ENCODE measurements at places on chromosomes 6 and 20.

DNA sequence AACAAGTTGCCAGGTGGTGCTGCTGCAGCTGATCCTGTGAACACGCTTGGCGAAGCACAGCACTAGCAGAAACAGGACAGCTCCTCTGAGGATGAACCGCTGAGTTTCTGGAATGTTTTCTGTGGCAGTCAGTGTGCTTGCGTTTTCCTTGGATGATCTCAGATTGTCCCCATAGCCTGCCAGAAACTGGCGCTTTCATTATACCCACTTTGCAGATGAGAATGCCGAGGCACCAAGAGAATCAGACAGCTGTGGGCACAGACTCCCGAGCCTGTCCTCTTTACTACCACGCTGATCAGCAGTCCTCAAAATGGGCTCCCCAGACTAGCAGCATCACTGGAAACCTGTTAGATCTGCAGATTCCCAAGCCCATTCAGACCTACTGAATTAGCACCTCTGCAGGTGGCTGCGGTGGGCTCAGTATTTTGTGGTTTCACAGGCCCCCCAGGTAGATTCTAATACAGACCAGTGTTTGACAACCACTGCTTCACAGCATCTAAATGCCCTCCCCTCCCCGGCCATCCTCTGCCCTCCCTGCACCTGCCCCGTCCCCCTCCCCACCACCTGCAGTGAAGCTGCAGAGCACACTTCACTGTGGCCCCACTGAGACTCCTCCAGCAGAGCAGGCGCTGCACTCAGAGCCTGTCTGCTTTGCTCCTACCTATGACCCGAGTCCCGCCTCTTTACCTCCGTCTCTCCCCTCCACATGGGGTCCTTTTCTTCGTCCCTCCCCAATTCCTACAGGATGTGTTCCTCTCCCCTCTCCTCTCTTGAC, 29.6 kb downstream of the SPATA2 start:
- no peak for DNase-seq

GRCh38 chr6:27593200-27593818, 120.4 kb upstream of the ZNF184 start:
- no peak for DNase-seq

GRCh38 chr20:17524560-17524959, 6.6 kb downstream of the BFSP1 start:
- no peak for DNase-seq

GRCh38 chr20:41654884-41655283, 36.7 kb upstream of the CHD6 start:
- DNase-seq = no peak

All from activated naive CD8-positive, alpha-beta T cell treated with anti-CD3 and anti-CD28 coated beads, Interleukin-2, amount 50 U/mL, for 16 hours (primary cell).